Stimulated activated CD8-positive, alpha-beta memory T cell treated with anti-CD3 and anti-CD28 coated beads, Interleukin-7, amount 100 ng/mL, for 1 hour (primary cell): ENCODE measurements at places on chromosomes 1 and 21.

GRCh38 chr21:32705139-32705538 lies 22.7 kb downstream of the SYNJ1 start:
- no peak for DNase-seq

DNA sequence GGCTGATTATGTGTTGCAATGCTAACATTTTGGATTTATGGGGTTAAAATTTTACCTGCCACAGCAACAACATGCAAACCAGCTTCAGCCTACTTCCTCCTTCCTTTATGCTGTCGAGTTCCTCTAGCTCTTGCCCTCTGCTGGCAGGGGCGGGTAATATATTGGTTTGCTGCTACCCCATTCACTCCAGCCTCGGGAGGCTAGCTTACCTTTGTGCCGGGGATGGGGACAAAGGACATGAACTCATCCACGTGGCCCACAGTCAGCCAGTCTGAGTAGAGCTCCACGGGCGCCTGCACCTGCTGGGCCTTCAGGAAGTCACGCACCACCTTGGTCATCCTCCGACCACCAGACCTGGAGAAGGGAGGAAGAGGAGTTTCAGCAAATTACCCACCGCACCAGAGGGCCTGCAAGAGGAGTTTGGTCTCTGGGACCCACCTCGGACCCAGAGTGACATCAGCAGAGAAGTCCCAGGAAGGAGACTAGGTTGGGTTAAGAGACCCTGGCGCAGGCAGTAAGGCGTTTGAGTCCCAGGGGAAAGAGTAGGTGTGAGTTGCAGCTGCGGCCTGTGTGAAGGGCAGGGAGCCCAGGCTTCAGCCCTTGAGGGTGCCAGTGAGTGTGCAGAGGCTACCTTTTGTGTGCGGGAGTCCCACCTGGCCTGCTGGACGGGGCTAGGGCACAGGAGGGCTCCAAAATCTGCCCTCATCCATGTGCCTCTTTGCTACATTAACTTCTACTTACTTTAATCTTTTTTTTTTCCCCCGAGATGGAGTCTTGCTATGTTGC lies 21.8 kb upstream of the SDHB start:
- no peak for DNase-seq

DNA sequence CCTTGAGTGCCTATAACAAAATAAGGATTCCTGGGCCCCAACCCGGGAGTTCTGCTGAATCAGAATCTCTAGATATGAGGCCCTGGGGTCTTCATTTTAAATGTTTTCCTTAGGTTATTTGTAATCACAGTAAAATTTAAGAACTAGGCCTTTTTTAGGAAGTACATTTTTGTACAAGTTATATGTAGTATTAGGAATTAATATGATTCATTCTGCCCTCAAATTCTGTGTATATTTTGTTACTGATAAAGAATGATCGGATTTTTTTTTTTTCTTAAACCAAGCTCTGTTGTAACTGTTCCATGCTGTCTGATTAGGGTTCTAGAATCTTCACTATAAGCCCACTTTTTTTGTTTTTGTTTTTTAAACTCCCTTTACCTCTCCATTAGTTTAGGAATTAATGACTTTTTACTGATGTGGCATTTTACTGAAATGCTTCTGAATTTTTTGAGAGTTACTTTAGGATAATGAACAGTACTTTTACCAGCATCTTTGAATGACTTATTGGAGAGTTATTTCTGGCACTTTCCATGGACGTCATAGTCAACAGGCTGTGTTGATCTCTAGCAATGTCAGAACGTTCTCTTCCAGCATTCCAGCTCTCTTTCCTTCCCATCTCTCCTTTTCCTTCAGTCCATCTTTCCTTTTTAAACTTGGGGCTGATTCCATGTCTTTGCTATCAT lies 48.3 kb downstream of the CLIC4 start:
- DNase-seq: no peak

GRCh38 chr1:93349231-93350135 lies 3.8 kb downstream of the DR1 start:
- DNase-seq: no peak

- DNase-seq: no peak
These were observed 1.4 kb downstream of the DUSP10 start for GRCh38 chr1:221740369-221740992.
